GM19239 (cell line): ENCODE measurements at places on chromosomes 3 and 15.

DNA sequence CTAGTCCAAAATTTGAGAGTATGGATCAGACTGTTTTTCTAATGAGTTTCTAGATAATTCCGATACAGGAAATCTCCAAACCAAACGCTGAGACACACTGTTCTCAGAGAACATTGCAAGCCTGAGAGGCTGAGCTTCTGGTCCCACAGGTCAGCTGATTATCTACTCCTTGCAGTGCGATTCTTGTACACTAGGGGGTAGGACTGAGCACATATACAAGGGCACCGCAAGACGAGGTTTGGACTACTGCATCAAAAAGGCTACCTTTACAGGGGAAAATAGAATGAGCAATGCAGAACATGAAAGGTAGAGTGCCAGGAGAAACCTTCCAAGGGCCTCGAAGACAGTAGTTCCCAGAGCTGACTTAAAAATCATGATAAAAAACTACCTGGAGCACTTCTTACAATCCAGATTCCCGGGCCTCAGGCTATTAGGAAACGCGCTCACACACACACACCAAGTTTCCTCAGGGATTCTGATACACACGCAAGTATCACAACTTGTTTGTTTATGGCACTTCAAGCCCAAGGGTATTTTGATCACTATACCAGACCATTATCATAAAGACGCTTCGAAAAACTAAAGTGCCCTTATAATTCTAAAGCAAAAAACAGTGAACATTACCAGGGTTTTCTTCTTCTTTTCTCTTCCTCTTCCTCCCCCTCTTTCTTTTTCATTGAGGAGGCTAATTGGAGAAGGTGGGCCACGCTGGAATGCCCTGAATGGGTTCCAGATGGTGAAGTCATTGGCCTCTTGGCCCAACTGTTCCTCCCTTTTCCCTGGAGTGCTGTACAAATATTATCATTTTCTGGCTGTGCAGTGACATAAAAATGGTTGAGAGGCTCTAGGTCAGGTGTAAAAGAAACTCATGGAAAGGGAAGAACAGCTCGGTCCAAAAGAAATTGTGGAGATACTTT lies 61.8 kb downstream of the SLC12A8 start:
- no peak for DNase-seq

GRCh38 chr3:141255846-141256261 lies 24.2 kb downstream of the PXYLP1 start:
- DNase-seq = no peak

- no peak for DNase-seq
These were observed 12.9 kb upstream of the APEH start for GRCh38 chr3:49661281-49661680.

DNA sequence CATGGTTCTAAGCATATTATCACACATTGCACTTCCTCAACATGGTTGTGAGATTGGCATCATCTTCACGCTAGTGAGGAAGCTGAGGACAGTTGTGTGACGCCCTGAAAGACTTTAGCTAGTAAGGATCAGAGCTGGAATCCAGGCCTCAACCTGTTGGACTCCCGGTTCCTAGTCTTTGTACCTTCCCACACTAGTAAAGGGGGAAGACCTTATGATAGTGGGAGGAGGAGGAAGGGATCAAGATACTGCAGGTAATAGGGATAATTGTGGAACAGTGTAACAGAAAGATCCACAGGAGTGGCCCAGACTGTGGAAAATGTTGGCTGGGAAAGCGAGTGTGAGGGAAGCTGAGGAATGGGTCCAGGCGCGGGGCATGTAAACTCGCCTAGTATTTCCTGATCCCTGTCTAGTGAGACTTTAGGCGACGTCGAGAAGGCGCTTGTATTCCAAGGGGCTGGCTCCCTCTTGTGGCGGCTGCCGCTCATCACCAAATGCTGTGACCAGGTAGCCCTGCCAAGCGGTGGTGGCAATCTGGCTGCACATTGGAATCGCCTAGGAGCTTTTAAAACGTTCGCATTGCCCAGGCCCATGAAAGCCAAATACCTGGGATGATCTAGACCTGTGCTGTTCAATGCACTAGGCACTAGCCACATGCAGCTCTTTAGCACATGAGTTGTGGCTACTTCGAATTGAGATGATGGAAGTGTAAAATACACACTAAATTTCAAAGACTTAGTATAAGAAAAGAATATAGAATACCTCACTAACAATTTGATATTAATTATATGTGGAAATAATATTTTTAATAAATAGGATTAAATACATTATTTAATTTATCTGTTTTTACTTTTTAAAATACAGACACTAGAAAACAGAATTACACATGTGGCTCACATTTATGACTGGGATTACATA lies 38.8 kb upstream of the CLDN18 start:
- DNase-seq = peak; percentile 46

DNA sequence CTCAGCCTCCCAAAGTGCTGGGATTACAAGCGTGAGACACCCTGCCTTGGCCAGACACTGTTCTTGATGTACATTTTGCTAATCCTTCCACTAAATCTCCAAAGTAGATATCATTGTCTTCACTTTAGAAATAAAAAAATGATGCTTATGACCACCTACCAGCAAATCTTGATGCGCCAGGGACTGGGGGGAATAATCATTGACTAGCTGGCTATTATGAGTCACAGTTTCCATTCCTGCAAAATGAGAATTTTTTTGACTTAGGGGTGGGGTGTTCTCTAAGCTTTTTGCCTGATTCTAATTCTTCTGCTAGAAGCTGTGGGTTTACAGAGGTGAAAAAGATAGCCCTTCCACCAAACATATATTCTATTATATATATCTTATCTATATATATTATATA lies 17.1 kb upstream of the RFC4 start:
- no peak for DNase-seq
